ENCODE measurements at places on chromosomes 11 and 22.

- peak overlapping the region; percentile 88 for H3K4me3 ChIP-seq
- H3K36me3 ChIP-seq: no peaks in the 10 kb centered on the region
- no peak for DNase-seq
- peaks cover 6% of the 10 kb centered on the region for H3K4me1 ChIP-seq
- no peaks in the 10 kb centered on the region for H3K27me3 ChIP-seq
These were observed 667 bp downstream of the DGCR6L start for GRCh38 chr22:20319041-20319744.

DNA sequence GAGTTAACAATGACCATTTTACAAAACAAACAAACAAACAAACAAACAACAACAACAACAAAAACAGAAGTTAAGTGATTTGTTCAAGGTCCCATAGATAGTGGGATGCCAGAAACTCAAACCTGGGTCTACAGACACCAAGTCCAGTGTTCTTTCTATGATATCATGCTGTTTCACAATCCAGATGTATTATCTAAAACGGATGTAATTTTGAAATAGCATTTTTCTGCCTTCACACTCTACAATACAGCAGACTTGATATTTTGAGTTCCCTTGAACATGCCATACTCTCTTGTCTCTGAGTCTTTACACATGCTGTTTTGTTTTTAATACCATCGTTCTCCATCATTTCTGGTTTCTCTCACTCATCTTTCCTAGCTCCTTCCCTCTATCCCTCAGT, 104.5 kb downstream of the RELT start:
- H3K36me3 ChIP-seq: peaks cover 16% of the 10 kb centered on the region
- peaks cover 5% of the 10 kb centered on the region for H3K4me1 ChIP-seq
- no peak for DNase-seq

DNA sequence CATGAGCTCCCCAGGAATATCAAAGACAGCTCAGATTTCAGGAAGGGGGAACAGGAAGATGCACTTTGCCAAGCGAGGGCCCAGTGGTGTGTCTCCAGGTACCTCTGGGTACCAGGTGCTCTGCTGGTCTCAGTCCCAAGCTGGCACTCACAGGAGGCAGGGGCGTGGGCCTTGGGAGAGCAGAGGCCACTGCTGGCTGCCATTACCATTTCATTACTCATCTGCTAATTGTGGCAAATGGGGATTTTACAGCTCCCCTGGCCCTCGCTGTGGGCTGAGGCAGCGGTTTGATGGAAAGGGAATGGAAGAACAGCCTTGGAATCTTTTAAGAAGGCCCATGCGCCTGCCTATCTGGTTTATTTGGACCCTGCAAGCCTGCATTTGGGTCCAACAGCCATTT, 192.0 kb upstream of the NAV2 start:
- H3K4me1 ChIP-seq: peaks cover 2% of the 10 kb centered on the region
- H3K27me3 ChIP-seq: peaks cover 11% of the 10 kb centered on the region
- no peak overlapping the region for H3K4me3 ChIP-seq
- no peak for DNase-seq
- no peak overlapping the region for H3K27ac ChIP-seq

- no peaks in the 10 kb centered on the region for H3K27me3 ChIP-seq
- H3K27ac ChIP-seq: no peak overlapping the region
- no peak overlapping the region for H3K4me3 ChIP-seq
- H3K36me3 ChIP-seq: no peaks in the 10 kb centered on the region
- H3K4me1 ChIP-seq: no peaks in the 10 kb centered on the region
These were observed 32.8 kb downstream of the OSBPL5 start for GRCh38 chr11:3132271-3132781.

DNA sequence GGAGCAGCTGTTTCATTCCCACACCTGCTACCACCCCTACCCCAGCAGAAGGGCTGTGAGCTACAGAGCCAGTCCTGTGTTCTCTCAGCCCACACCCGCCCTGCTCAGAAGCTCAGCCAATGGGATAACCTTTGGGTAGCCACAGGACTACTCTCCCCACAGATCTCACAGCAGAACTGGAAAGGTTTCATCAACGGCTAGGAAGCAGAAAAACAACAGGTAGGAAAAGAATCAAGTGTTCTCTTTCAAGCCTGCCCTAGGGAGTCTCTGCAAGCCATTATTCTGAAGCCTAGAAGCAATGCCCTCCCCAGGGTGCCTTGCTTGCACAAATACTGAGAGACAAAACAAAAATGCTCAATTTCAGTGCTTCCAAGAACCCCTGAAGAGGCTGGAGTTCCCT, 77.2 kb downstream of the TMPRSS5 start:
- peaks cover 20% of the 10 kb centered on the region for H3K27me3 ChIP-seq
- no peak for DNase-seq
- H3K4me1 ChIP-seq: no peaks in the 10 kb centered on the region
- H3K27ac ChIP-seq: no peak overlapping the region
- no peaks in the 10 kb centered on the region for H3K36me3 ChIP-seq
- H3K4me3 ChIP-seq: no peak overlapping the region

GRCh38 chr11:26319906-26320305, 12.0 kb upstream of the ANO3 start:
- H3K27me3 ChIP-seq: peaks cover 7% of the 10 kb centered on the region
- H3K4me3 ChIP-seq: no peak overlapping the region
- H3K27ac ChIP-seq: no peak overlapping the region
- H3K36me3 ChIP-seq: no peaks in the 10 kb centered on the region
- peaks cover 5% of the 10 kb centered on the region for H3K4me1 ChIP-seq

- H3K27me3 ChIP-seq: no peaks in the 10 kb centered on the region
- H3K27ac ChIP-seq: no peak overlapping the region
These were observed 13.3 kb downstream of the TSPO start for GRCh38 chr22:43164636-43165035.

All from naive B cell (primary cell).